Inflammatory macrophage (primary cell): ENCODE measurements at places on chromosomes 16 and 17.

- DNase-seq: peak; percentile 85
These were observed 8.8 kb upstream of the GJD3 start for GRCh38 chr17:40373324-40373723.

DNA sequence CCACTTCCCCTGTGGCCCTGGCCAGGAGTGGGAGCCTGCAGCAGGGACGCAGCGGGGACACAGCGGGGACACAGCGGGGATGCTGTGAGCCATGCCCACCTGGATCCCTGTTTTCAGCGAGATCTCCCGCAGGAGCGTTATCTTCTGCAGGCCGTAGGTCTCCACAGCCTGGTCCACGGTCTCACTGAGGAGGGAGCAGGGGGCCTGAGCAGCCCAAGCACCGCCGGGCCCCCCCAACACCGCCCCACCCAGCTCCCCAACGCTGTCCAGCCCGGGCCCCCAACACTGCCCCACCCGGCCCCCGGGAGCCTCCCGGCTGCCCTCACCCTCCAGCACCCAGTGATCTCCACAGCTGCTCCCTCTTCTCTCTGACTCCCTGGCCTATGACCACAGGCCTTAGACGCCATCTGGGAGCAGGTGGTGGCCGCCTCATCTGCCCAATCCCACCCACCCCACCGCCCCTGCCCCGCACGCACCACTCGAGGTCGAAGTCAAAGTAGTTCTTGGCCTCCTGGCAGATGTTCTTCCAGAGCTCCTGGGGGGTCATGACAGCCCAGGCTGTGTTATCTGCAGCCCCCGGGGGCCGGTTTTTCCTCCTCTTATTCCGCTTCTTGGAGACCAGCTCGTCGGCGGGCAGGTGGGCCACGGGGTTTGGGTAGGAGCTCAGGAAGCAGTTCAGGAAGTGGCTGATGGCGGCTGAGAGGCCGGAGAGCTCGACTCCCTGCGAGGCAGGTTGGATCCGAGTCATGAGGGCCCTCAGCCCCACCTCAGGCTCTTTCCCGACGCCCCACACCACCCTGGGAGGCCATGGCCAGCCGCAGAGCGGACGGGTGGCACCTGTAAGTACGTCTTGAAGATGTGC is 17.0 kb downstream of the CLUH start:
- no peak for DNase-seq

DNA sequence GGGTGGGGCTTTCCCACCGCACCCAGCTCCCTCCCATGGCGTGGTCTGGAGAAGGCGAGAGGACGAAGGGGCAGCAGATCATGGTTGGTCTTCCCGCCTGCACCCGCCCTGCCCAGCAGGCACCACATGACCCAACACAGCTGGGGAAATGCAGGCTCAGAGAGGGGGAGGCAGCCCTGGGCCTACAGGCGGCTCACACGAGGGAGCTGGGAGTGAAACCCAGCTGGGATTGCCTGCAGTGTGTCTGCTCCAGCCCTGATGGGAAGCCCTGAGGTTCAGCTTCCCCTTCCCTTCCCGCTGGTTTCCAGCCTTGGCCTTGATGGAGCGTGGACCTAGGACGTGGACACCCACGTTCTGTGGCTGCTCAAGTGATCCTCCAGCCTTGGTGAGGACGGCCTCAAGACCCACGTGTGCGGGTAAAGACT is 20.0 kb upstream of the PABPN1L start:
- DNase-seq: no peak

- DNase-seq: peak; percentile 9
These were observed 38.5 kb downstream of the WWOX start for GRCh38 chr16:78137782-78138616.

DNA sequence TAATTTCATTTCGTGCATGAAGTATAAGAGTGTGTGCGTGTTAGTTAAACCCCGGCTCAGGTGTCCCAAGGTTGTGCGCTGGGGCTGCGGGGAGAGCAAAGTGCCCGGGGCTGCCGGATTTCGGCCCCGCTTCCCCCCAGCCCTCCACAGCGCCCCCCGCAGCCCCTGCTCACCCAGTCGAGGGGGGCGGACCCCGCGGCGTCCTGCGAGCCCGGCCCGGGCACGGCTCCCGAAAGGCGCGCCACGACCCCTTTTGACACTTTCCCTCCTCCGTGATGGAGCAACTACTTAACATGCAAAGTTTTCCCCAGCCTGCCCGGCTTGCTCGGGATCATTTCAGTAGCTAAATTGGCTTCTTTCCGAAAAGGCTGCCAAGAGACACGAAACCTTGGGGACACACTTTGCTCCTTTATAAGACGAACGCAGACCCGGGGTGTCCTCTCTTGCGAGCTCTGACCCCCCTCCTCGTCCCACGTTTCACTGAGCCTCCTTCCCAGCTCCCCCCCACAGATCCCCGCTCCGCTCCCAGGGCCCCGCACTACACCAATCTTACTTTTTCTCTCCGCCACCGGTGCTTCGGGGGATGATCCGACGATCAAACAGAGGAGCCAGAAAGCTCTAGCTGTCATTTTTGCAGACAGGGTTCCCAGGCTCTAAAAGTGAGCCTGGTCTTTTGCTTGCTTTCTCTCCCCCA is 552 bp downstream of the C17orf58 start:
- DNase-seq: no peak

- peak; percentile 97 for DNase-seq
These were observed 101.6 kb downstream of the RAB11FIP4 start for GRCh38 chr17:31492880-31493655.

GRCh38 chr17:70345061-70345460 is 175.7 kb downstream of the KCNJ2 start:
- DNase-seq: no peak

DNA sequence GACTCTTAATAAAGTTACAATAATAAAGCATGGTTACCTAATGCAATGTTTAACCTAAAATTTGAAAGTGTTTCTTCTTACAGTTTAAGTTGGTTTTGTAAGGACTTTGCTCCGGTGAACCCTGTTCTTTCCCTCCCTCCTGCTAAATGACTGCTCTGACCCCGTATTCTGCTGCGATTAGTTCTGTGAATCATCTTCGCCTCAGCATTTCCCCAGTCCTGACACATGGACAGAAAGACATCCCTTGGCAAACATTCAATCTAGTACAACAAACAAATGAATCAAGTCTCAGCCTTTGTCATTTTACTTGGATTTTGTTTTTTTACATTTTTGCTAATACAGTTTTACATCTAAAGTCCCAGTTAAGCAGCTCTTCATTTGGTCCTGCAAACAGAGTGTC is 15.4 kb downstream of the KCNJ2 start:
- DNase-seq: no peak

- peak; percentile 47 for DNase-seq
These were observed 9.4 kb downstream of the RPL19 start for GRCh38 chr17:39209317-39210092.

DNA sequence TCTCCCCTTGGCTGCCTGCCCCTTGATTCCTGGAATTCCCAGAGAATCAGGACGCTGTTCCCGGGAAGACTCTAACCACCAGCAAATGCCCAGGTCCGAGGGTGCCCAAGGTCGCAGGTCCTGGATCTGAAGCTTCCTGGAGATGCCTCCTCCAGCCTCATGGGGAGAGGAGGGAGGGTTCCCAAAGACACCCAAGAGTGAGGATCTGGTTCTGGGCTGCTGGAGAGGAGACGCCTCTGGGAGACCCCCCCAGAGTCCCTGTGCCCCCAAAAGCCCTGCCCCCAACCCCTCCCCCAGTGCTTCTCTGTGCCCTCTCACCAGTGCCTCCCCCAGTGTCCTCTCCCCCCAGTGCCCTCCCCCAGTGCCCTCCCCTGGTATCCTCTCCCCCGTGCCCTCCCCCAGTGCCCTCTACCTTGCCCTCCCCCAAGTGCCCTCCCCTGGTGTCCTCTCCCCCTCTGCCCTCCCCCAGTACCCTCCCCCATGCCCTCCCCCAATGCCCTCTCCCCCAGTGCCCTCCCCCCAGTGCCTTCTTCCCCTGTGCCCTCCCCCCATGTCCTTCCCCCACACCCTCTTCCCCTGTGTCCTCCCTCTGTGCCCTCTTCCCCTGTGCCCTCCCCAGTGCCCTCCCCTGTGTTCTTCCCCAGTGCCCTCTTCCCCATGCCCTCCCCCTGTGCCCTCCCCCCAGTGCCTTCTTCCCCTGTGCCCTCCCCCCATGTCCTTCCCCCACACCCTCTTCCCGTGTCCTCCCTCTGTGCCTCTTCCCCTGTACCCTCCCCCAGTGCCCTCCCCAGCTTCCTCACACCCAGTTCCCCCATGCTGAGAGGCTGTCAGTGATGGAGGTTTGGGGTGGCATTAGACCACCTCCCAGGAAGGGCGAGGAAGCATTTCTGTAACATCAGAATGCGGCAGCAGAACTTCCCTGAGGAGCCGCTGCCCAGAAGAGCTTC is 6.3 kb upstream of the SECTM1 start:
- DNase-seq: peak; percentile 13

GRCh38 chr17:77117415-77117814 is 23.4 kb upstream of the SEC14L1 start:
- no peak for DNase-seq

- DNase-seq: no peak
These were observed 308 bp downstream of the GTF3C1 start for GRCh38 chr16:27549464-27549745.

- DNase-seq: no peak
These were observed 11.4 kb downstream of the C16orf95 start for GRCh38 chr16:87305505-87306391.

DNA sequence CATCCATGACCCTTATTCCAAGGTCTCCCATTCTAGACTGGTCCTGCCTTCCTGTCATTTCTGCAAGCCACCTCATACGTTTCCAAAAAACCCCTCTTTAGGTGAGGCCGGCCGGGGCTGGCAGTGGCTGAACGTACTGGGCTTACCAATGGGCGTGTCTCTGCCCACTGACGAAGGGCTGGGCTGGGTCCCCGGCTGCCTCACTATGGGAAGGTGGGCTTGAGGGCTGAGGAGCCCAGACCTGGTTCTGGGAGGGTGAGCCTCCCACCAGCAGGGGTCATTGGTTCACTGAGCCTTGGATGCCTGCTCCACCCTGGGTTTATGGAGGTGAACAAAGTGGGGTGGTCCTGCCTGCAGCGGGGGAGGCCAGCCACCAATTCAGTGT is 19.9 kb downstream of the KDM8 start:
- DNase-seq: no peak

DNA sequence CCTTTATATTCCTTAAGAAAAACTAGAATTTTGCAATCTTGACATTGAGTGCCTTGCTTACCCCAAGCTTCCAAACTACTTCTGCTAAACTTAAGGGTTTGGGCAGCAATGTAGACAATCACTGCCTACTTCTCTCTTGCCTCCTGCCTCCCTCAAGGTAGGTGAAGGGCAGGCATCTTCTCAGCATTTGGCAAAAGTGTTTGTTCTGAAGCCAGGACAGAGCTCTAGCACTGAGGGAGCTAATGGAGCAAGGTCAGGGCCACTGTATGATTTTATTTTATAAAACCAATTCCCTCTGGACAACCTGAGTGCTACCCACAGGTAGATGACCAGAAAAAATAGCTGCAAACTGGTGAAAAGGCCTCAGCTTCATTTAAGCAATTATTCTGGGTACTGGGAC is 111.8 kb downstream of the IRX3 start:
- DNase-seq: no peak

DNA sequence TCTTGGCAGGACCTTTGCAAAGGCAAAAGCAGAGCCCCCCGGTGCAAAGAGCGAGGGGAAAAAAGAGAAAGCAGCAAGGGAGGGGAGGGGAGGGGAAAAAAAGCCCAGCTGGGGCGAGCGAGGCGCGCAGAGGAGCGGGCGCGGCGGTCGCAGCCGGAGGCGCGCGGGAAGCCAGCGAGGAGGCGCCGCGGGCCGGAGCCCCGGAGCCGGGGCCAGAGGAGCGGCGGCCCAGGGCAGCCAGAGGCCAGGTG is 129 bp downstream of the IRX5 start:
- no peak for DNase-seq

DNA sequence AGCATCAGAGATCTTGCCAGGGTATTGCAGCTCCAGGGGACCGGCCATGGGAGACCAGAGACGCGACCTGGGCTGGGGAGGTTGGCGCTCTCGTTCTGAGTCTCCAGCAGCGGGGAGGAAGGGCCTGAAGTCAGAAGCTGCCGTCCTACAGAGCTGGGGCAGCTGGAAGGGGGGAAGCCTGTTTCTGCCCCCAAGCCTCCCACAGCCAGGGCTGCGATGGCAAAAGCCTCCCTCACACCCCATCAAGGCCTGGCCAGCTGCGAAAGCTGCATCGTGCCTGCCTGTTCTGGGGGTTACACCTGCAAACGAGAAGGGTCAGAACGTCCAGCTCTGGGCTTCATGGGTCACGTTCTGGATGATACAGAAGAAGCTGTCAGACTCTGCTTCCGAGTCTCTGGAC is 26.1 kb downstream of the MAPK8IP3 start:
- no peak for DNase-seq

- no peak for DNase-seq
These were observed 121.5 kb downstream of the PCTP start for GRCh38 chr17:55872374-55872773.

- DNase-seq: peak; percentile 67
These were observed 217.8 kb upstream of the GSE1 start for GRCh38 chr16:85395207-85395912.

DNA sequence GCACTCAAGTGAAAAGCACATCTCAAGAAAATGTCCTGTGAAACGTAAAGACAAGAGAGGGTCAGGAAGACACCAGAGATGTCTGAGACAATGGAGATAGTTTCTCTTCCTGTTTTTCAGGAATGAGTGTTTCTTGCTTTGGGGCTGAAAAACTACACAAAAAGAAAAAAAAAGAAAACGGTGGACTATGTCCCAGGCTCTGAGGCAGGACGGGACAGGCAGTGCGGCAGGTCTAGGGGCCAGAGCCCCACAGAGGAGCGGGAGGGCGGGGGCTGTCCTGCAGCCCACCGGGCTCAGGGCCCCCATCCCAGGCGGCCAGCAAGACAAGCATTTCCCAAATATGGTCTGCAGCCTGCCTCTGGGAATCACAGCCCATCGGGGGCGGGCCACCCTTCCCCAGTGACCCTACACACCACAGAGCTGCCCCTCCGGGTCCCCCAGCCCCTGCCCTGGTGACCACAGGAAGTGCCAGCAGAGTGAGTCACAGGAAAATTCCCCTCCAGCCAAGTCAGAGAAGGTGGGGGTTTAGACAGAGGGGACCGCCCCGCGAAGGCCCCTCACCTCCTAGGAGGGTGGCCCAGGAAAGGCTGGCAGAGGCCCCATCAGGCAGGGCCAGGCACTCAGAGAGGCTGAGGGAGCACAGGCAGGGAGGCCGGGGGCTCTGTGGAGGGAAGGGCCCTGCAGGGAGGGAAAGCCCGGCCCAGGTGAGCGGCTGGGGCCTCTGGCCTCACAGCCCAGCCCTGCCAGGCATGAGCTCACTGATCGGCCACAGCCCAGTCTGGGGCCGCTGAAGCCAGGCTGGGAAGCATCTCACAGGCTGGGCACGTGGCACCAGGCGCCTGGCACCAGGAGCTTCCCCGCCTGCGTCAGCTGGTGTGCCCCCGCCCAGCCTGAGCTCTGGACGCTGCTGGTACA is 6.3 kb downstream of the BCAR1 start:
- no peak for DNase-seq
